ENCODE measurements at places on chromosomes 16 and 17.
A peak's percentile ranks its signal among the peaks of the same experiment; 100 is the strongest.

- no peak for DNase-seq
These were observed 603.9 kb downstream of the KCNJ2 start for GRCh38 chr17:70773258-70773657.

DNA sequence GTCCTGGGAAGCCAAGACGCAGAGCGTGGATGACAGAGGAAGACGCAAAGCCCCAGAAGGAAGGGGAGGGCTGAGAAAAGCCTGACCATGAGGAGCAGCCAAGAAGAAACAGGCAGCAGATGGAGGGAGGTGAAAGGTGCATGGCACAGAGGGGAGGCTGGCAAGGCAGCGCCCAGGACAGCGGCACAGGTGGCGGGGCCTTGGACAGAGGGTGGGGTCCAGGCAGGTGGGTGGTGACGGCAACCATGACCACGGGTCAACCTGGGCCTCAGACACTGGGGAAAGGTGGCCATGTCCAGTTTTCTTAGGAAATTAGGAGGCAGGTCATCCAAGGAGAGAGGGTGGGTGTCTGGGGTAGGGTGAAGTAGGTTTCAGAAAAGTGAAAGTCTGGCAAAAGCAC is 17.0 kb downstream of the ARHGAP17 start:
- no peak for DNase-seq

DNA sequence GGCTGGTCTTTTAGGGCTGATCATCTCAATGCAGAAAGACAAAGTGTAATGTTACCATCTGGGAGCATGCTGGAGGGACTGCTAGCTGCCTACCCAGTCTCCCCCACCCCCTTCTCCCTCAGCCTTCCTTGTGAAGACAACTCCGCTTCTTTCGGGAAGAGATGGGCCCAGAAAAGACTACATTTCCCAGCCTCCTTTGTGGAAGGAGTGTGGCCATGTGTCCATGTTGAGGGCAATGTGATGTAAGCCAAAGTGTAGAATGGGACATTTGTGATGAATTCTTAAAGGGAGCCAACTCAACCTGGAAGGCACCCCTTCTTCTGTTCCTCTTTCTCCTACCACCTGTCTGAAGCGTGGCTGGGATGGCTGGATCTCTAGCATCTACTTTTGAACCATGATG is 16.3 kb downstream of the ABCC12 start:
- no peak for DNase-seq

DNA sequence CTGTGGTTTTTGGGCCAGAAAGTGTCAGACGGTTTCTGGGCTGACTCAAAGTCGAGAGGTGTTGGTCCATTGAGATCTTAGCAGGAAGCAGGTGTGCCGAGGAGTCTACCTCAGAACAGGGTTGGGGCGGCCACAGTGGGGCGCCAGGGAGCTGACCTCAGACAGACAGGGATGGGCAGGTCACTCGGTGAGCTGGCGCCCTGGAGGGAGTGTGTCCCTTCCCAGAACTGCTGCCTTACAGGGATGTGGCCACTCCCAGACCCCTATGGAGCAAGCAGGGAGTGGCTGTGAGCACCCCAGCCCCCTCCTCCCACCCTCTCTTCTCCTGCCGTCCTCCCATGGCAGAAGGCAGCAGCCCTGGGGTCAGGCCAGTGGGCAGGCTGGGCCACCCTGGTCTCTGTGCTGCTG is 14.0 kb upstream of the DPEP1 start:
- DNase-seq, result peak; percentile 66

DNA sequence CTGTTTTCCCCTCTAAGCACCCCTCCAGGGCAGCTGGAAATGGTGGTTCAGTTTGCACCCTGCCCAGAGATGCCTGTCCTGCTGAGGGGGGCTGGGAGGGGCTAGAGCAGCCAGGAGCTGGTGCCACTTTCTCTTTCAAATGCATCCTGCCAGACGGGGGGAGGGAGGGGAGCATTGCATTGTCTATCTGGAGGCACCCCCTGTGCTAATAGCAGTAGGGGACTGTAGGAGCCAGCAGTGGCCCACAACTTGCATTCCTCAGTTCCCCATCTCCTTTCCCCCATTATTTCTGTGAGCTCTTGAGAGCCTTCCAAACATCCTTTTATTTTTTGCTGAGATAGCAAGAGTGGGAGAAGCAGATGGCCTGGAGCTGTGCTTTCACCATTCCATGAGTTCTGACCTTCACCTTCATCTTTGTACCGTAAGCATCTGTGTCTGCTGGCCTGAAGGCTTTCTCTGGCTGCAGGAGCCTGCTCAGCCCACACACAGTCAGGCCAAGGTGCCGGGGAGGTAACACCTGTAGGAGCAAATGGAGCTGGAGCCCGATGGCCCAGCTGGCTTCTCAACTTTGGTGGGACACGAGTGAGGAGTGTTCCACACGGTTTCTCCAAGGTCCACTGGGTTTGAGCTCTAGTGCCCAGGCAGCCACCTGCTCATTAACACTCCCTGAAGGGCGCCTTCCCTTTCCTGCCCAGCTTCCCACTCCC is 5.2 kb downstream of the WFDC1 start:
- DNase-seq, result no peak

DNA sequence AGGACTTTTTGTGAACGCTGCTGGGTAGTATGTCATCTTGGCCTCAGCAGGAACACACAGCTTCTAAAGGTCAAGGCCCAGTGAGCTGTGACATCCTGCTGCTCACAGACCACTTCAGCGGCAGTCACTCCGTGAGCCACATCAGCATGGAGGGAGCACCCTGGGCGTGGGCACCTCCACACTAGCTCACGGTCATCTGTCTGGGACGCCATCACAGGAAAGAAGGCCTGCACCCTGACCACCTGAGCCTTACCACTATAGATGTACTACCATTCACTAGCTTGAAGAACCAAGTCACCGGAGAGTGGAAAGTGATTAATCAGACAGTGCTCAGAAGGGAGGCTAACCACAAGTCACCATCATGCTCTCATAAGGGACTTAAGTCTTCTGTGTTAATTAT is 3.3 kb downstream of the AXIN1 start:
- DNase-seq, result no peak

DNA sequence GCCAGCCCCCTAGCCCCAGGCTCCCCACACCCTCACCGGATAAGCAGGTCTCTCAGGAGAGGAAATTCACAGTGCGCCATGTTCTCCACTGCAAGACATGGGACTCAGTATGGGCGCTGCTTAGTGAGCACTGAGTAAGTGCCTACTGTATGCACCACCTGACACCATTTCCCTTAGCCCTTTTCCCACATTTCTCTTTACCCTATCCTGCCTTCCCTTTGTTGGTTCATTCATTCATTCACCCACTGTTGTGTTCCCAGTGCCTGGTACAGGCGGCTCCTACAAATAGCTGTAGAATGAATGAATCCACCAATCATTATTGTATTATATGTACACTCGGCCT is 10.1 kb downstream of the SEPTIN12 start:
- DNase-seq, result no peak

DNA sequence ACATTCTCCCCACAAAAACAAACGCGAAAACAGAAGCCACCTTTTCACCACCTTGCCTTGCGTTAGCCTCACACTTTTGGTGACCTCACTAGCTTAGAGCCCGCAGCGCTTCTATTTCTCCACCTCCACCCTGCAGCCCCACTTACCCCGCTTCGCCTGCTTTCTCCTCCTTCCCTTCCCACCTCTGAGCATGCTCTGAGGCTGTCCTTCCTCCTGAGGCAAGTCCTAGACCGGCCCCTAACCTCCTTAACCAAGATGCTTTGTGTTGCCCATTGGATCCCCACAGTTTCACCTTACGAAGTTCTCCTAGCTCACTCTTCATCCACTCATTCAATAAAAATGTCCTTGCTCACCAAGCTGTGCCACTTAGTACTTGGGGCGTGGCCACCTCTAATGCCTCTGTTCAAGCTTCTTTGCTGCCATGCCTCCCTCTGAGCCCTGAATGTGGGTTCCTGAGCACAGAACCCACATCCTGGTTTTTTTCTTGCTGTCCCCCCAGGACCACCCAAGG is 1.3 kb downstream of the GNGT2 start:
- DNase-seq, result no peak

- no peak for DNase-seq
These were observed 107.3 kb downstream of the CMIP start for GRCh38 chr16:81551821-81552304.

DNA sequence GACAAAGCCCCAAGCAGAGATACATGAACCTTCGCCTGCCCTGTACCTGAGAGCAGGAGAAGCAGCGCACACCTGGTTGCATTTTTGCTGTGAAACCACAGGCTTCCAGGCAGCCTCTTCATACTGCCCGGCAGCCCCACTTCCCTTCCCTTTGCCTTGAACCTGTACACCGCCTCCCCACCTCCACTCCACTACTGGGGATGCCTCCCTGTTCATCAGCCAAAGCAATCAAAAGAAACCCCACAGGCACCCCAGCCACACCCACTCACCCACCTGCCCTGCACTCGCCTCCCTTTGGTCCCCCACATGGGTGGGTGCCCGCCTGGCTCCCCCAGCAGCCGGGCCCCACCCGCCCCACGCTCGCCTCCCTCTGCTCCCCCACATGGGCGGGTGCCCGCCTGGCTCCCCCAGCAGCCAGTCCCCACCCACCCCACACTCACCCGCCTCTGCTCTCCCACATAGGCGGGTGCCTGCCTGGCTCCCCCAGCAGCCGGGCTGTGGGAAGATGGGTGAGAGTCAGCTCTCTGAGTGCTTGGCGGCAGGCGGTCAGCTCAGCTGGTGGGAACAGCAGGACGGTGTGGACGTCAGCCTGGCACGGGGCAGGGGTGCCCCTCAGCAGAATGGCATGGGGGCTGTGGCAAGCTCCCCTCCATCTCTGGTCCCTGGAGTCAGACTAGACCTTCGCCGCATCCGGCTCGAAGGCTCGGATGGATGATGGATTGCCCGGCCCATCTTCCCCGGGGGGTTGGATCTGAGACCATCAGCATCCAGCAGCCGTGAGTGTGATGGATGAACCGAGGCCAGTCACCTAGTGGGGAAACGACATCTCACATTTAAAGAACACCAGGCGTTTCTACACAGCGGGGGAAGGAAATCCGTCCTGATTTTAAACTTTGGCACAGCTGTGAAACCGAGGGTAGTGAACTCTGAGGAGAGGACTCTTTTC is 135.6 kb downstream of the BANP start:
- no peak for DNase-seq

DNA sequence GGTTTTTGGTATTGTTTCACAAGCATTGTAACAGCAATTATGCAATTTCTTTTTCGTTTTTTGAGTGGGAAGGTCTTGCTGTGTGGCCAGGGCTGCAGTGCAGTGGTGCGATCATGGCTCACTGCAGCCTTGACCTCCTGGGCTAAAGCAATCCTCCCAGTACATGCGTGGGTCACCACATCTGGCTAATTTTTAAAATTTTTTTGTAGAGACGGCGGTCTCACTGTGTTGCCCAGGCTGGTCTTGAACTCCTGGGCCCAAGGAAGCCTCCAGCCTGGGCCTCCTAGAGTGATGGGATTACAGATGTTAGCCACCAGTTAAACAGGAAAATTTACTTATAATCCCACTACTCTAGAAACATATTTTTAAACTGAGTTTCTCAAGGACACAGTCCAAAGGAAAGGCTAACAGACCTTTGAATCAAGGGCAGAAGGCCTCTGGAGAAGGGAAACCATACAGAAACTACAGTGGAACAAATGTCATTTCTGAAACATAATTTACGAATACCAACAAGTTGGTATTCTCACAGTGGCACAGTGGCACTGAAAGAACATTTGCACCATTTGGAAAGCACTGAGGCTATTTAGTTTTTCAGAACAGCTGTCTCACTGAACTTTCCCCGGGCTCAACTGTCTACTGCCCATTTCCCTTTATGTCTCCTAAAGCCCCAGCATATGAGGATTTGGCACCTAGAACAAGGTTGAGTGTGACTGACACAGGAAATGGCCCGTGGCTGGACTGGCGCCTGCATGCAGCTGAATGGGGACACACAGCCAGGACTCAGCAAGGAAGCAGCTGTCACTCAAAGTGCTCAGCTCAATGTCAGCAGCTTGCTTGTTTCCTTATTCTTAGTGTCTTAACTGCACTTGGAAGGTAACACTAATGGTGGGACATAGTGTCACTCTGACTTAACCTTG is 2.8 kb upstream of the PRKAR1A start:
- no peak for DNase-seq

- no peak for DNase-seq
These were observed 27.4 kb upstream of the GNAO1 start for GRCh38 chr16:56163938-56164337.

DNA sequence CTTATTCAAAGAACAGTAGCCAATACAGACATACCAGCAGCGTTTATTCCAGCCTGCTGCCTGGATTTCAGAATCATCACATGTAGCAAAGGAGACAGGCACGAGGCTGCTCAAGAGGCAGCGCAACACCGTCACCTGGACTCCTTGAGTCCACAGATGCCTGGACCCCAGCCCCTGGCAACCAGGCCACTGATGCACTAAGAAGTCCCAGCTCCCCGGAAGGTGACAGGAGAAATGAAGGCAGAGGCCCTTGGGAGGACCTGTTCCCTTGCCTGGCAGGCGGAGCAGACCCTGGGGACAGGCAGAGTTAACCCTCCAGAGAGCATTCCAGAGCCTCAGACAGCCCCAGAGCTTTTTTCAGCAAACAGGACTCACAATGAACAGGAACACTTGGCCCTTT is 16.5 kb downstream of the SMIM5 start:
- DNase-seq, result no peak

GRCh38 chr16:75111514-75111940 is 5.1 kb downstream of the LDHD start:
- DNase-seq, result no peak

All from activated T-cell treated with anti-CD3 and anti-CD28 coated beads, Interleukin-2, amount 50 U/mL, for 48 hours (primary cell).